ENCODE measurements at places on chromosomes 6 and 20.

DNA sequence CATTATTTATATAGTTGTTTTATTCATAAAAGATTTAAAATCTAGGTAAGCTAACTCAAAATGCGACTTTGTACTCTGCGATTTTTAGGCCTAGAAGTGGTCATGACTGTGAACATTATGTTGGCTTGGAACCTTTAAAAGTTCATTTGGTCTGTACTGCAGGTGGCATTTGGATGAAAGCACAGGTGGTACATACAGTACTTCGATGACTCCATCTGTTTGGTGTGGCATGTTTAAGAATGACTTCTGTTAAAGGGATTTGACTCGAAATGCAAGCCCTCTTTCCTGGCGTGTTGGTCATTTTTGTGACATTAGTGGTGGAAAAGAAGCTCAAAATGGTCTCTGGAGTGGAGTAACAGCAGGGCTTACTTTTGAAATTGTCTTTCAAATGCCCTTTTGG is 118.1 kb downstream of the UST start:
- DNase-seq, result no peak

GRCh38 chr6:46284475-46284874 is 113.7 kb upstream of the ENPP5 start:
- DNase-seq, result no peak

- DNase-seq, result no peak
Measured at GRCh38 chr20:40578961-40579360, 110.1 kb downstream of the MAFB start.

GRCh38 chr6:86459978-86460377 is 477.4 kb upstream of the HTR1E start:
- no peak for DNase-seq
